ENCODE measurements at places on chromosomes 5 and 9.

GRCh38 chr5:124203303-124203702 is 543.1 kb downstream of the ZNF608 start:
- no peak for DNase-seq

- no peak for DNase-seq
These were observed 38.2 kb downstream of the MTAP start for GRCh38 chr9:21840647-21841046.

GRCh38 chr5:177994561-177995190 is 1.4 kb downstream of the PROP1 start:
- no peak for DNase-seq

GRCh38 chr9:81372628-81373191 is 316.6 kb downstream of the TLE1 start:
- DNase-seq, result no peak

DNA sequence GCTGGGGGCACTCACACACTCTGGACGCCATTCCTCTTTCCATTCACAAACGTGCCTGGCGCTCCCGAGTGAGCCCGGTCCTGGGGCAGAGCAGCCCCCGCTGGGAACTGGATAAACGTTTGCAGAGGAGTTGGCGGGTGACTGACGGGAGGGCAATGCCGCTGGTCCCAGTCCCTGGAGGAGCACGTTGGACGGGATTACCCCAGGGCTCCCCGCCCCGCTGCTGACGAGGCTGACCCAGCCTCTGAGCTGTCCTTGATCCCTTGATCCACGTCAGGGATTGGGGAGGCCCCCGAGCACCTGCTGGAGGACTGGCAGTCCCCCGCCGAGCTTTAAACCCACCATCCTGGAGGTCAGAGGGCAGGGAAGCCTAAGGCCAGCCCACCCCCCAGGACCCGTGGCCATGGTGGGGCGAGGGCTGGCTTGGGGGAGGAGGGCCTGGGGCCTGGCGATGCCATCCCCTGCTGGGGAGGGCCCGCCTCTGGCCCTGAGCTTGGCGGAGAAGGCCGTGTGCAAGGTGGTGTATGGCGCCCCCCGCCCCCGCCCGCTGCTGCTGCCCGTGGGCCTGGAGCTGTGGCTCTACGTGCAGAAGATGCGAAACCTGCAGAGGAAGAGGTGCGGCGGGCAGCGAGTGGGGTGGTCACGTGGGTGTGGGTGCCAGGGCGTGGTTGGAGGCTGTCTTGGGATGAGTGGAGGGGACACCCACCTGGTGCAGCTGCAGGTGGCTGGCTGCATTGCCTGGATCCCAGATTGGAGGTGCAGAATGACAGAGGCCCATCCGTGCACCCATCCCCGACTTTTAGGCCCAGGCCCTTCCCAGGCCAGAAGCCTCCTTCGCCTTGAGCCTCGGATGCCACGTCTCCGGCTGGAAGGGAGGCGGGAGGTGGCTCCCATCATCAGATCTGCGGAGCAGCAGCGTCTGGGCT is 4.5 kb downstream of the GPSM1 start:
- DNase-seq, result peak; percentile 65

GRCh38 chr5:106020894-106021293 is 1649.8 kb downstream of the EFNA5 start:
- no peak for DNase-seq

DNA sequence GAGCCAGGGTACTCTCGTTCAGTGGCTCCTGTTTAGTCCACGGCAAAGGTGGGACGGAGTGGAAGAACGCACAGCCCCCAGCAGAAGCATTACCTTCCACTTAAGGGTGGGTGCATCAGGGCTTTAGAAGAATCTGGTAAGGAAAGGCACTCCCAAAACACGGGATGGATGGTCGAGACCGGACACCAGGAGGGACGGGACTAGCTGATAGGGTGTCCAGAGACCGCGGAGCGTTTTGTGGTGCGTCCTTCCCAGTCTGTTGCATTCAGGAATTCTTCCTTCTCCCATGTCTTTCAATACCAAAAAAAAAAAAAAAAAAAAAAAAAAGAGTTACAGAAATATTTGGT is 545 bp upstream of the CTSV start:
- DNase-seq, result peak; percentile 24

- DNase-seq, result no peak
These were observed at the start of gene C1QTNF2 for GRCh38 chr5:160369990-160370712. Gene C1QTNF2 (minus strand): TSS chr5:160370626. CDS start chr5:160355011, 15,615 bp downstream.

DNA sequence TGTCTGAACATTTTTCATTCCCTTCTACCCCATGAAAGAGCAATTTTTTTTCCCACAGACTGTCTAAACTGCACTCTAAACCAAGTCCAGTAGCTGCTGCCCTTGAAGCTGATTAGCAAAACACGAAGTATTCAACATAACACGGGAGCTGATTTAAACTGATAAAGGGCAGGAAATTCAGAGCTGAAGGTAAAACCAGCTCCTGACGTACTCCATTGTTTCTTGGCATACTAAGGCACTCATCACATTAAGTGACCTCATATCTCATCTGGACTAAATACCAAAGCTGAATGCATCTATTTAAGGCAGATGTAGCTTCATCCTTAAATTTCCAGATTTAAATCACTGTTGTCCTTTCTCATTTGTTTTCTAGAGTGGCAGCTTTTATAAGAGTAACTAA is 12.0 kb downstream of the GDF9 start:
- DNase-seq, result no peak

DNA sequence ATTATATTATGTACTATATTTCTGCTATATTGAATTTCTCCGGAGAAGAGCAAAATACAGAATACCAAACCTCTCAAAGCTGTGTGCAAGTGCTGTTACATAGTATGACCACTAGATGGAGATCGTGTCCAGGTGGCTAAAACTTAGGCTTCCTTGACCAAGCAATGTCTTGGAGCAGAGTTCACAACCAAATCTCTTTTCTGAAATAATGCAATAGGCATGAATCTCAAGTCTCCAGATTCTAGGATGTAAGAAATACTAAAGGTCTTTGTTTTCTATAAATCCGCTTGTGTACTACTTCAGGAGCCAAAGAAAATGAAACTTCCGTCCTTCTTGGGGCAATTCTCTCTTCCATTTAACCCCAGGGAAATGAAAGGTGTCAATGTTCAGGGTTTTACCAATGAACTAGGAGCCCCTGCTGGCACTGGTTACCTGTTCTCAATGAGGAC is 181.5 kb upstream of the RAI14 start:
- no peak for DNase-seq

GRCh38 chr9:132575005-132575609 is 7.3 kb upstream of the BARHL1 start:
- peak; percentile 19 for DNase-seq

- peak; percentile 79 for DNase-seq
These were observed 500 bp upstream of the GNAQ start for GRCh38 chr9:78031893-78032729.

DNA sequence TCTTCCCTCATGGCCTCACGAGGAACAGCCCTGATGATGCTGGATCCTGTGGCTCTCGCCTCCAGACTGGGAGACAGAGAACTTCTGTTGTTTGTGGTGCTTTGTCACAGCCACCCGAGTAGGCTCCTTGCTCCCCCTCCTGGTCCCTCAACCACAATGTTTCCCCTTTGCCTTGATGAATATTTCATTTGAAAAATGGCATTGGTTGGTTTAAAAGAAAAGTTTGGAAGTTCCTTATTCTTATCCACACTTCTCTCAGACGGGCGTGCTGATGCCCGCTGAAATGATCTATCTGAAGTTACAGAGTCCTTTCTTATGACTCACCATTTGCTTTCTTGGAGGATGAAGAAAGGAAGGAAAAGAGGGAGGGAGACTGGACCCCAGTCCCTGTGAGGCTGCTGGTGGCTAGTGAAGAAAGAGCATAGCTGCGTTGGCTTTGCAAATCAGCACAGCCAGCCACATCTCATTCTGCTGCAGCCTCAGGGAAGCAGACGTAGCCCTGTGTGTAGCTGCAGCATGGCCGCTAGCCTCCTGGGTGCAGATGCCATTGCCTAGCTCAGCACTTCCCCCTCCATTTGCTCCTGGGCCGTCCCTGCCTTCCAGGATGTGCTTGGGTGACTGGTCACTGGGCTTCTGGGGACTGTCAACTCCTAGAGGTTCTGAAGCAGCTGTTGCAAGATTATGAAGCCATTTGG is 185.9 kb downstream of the ERCC6L2 start:
- no peak for DNase-seq

DNA sequence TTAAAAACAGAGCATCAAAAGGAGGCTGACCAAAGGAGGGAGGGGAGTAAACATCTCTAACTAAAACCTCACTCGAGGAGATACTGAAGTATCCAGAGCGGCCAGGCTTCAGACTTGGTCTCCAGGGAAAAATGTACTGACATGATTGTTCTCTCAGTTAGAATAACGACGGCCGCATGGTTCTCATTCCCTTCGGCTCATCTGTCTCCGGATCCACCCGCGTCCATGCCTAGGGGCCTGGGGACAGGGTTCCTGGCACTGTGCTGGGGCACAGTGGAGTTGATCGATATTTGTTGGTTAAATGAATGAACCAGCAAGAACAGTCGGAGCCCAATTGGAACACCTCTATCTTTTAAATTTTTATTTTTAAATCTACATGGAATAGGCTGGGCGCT is 167.1 kb upstream of the PHYKPL start:
- no peak for DNase-seq

DNA sequence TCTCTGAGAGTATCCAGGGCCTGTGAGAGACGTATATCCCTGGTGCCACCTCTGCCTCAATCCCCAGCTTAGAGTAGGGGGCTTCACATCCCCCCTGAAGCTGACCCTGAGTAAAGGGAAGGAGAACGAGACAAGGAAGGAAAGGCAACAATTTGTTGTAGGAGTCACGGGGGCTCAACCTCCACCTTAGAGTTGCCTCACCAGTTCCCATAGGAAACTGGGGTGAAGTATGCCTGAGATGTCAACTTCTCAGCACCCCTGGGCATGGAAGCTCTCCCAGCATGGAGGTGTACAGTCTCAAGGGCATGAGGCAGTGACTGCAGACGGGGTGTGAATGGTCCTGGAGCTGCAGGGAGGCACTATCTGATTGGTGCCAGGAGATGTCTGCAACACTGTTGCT is 53.6 kb downstream of the S1PR3 start:
- DNase-seq, result no peak

DNA sequence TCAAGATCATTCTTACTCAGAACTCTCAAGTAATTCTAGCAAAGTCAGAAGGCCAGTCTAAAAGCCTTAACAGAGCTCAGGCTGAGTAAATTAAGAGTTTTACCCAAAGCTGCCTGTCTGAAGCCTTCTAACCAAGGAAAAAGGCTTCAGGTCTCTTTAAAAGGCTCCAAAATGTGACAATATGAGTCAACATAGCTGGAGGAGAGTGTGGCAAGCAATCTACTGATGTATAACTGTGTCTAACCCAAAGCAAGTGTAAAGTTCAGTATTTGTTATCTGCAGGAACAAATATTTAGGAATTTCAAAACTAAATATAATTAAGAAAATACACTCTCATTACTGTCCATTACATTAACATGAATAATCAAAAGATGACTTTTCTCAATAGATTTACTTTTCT is 11.0 kb downstream of the ZBTB5 start:
- DNase-seq, result no peak

DNA sequence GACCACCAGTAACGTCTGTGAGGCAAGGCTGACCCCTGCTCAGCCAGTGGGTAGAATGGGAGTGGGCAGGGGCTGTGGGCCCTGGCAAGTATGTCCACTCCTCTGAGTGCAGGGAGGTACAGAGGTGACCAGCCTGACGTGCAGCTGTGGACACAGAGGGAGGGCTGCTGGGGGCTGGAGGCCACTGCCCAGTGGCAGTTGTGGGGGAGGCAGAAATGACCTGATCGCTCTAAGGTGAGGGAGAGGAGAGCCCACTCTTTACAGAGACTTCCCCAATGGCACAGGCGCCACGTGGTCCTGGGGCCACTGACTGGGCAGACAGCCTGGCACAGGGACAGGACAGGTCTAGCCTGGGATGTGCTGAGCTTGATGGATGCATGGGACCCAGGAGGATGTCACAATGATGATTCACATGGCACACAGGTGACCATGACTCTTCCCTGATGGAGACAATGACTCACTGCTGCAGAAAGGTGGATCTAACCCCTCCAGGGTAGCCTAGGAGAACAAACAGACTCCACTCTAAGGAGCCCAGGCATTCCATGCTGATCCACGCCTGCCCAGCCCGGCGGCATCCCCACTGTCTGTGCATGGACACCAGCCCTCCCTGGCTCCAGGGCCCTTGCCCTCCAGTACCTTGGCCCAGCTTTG is 7.7 kb downstream of the LPCAT1 start:
- no peak for DNase-seq

GRCh38 chr5:121897341-121897740 is 45.7 kb downstream of the FTMT start:
- no peak for DNase-seq

- no peak for DNase-seq
These were observed 9.2 kb downstream of the ABLIM3 start for GRCh38 chr5:149150457-149150856.

DNA sequence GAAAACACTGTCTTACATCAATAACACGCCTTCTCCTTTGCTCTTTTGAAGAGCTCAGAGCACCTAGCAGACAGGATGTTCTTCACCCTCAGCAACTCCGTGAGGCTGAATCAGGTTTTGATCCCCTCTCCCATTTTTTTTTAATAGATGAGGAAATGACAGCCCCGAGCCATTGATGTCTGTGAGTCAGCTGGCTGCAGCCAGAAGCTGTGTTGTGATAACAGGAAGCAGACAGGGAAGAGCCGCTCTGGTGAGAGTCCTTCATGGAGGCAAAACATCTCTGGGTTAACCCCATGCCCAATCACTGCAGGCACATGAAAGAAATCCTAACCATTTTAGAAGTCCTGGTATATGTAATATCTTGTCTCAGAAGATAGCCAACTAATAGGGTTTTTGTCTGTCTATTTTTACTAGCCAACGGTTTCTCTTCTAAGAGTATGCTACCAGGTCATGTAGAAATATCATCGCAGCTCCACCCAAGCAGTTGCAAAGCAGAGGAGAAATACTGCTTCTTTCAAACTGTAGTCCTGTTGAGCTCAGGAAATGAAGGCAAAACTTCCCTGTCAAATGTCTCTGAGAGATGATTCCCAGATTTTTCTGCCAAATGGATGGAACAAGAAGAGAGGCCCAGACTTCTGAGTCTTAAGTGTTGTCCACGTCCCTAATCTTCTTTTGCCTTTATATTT is 568.9 kb downstream of the CCDC171 start:
- DNase-seq, result no peak

GRCh38 chr5:16922430-16922829 is 13.7 kb downstream of the MYO10 start:
- no peak for DNase-seq

DNA sequence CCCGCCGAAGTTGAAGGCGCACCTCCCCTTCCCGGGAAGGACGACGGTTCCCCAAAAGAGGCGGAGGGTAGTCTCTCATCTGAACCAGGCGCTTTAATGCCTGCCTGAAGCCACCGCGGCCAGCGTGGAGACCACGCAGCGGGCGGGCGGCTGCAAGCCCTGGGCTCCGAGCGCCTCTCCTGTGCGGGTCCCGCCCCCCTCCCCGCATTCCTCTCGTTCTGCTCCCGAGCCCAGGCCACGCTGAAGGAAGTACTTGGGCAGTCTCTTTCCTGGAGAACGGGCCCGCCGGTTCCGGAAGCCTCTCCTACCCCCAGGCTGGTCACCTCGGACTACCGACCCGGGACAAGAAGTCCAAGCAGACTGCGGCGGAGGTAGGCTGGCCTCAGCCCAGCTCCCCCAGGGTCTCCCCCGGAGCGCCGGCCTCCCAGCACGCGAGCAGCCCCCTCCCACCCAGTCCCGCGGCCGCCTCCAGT is 571 bp downstream of the PPIC start:
- no peak for DNase-seq

GRCh38 chr9:137123468-137123837 is 8.9 kb upstream of the DPP7 start:
- no peak for DNase-seq

GRCh38 chr5:170761708-170762066 is 21.8 kb upstream of the GABRP start:
- DNase-seq, result no peak

All from retinal pigment epithelial cell (primary cell).